ENCODE measurements at places on chromosomes 4 and X.

DNA sequence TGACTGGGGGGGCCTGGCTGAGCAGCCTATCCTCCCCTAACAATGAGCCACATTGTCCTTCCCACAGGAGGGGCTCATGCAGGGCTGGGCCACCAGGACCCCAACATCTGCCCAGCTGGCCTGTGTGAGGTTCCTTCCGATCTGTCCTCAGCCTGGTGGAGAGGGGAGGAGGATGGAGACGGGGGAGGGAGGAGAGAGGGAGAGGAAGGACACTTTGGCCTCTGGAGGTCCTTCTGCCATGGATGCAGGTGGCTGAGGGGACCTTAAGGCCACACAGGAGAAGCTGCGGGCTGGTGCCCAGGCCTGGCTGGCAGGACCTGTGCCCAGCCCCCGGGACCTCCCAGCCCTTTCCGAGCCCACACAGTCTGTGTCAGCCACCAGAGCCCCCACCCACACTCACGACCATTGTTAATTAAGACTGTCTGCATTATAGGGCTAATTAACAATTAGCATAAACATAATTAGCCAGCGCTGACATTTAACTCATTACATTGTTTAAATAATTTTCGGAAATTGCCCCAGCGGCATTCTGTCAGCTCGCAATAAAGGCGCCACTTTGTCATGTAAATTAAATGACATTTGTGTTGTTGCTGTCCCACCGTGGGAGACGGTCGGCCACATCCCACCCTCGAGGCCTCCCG lies 53.0 kb upstream of the NKX1-1 start:
- DNase-seq, result no peak

DNA sequence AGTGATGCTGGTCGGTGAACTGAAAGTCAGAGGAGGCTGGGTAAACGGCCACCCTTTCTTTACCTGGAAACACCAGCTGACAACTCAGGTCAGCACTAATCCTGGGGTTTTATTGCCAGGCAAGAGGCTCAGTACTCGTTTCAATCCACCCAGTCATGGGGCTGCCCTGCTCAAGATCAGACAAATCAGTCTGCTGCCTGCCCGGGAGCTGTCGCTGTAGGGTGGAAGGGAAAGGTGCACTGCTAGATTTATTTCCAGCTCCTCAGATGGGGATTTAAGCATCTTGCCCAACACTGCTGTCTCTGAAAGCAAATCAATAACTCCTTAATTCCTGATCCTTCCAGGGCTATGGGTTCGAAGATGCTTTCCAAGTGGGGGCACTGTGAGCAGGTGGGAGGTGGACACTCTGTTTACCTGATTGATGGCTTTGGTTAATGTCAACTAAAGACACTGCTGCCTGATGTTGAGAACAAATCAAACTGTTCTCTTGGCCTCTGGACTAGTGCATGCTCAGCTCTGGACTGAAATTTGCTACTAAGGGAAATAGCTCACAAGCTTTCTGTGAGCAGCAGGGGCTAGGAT lies 59.3 kb downstream of the PHKA2 start:
- DNase-seq, result no peak

DNA sequence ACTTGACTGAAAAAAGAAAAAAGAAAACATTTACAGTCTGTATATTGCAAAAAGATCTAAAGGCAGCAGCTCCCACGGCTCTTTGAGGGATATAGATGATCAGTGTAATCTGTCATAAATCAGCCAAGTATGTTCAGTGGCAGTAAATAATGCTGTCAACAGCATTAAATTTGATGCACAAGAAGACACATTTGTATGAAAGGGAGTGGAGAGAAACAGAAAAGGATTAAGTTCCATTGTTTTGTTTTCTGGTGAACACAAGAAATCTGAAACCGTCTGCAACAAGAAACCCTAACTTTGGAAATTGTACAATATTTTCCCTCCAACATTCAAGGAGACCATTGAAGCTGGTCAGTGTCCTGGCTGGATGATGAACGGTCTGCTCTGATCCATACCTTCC lies 27.6 kb upstream of the C1QTNF7 start:
- DNase-seq, result no peak

DNA sequence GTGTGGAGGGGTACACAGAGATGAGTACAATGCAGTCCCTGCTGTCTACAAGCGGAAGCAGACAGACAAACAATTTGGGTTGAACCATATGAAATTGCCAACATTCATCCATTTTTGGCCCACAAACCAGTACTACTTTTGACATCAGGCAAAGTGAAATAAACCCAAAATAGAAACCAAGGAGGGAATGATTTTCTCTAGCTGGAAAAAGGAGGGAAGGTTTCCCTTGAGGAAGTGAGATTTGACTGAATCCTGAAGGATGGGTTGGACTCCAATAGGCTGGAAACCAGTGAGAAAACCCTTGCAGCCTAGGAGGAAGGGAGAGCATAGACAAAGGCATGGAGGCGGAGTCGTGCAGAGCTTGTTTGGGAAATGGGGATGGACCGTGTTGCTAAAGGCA lies 63.5 kb upstream of the PJA1 start:
- DNase-seq, result no peak

DNA sequence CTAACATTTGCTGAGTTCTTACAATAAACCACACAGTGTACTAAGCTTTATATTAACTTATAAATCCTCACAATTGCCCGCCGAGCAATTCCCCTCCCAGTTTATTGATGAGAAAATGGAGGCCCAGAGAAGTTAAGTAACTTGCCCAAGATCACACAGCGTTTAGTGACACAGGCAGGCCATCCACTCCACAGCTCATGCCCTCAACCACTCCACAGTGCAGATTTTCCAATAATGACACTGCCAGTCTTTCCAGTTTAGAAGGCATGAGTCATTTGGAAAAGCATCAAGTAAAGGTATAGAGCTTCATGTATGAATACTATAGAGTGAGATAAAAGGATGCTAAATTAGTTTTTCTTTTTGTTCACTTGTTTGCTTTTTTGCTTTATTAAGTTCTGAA lies 208.5 kb downstream of the CAMK2D start:
- DNase-seq, result no peak

DNA sequence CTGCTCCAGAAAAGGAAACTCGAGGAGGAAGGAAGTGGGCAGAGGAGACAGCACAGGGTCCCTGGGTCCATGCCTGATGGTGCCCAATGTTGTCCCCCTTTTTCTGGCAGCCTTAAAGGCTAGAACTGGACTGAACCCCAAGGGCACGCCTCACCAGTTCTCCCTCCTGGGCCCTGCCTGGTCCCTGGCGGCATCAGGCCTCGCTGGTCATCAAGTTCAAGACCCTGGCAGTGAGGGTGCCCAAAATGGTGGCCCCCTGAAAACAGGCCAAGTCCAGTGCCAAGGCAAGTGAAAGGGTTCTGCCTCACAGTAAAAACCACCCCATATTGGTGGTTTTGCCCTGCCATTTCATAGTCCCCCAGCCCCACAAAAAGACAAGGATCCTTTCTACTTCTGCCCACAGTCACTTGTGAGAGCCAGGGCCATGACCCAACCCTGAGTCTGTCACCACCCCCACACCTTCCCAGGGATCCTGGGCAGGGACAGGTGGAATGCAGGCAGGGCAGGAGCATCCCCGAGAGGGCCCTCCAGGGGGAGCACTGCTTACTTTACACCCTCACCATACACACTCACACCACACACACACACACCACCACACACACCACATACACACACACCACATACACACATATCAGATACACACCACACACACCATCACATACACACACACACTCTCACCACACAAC lies 107.6 kb downstream of the DCTD start:
- DNase-seq, result no peak

DNA sequence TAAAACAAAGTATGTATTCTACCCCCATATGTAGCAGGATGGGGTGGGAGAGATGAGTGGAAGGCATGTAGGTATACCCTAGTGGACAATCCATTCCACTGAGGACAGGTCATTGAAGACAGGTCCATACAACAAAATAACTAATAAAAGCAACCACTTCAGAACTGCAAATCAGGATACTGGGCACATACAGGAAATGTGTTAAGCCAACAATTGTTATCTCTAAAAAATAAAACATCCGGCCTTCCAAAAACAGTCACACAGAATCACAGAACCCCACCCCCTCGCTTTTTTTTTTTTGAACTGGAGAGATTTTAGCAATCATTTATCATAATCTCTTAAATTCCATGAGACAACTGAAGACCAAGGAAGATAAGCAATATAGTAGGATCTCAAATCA lies 112.9 kb downstream of the FRYL start:
- DNase-seq, result no peak

DNA sequence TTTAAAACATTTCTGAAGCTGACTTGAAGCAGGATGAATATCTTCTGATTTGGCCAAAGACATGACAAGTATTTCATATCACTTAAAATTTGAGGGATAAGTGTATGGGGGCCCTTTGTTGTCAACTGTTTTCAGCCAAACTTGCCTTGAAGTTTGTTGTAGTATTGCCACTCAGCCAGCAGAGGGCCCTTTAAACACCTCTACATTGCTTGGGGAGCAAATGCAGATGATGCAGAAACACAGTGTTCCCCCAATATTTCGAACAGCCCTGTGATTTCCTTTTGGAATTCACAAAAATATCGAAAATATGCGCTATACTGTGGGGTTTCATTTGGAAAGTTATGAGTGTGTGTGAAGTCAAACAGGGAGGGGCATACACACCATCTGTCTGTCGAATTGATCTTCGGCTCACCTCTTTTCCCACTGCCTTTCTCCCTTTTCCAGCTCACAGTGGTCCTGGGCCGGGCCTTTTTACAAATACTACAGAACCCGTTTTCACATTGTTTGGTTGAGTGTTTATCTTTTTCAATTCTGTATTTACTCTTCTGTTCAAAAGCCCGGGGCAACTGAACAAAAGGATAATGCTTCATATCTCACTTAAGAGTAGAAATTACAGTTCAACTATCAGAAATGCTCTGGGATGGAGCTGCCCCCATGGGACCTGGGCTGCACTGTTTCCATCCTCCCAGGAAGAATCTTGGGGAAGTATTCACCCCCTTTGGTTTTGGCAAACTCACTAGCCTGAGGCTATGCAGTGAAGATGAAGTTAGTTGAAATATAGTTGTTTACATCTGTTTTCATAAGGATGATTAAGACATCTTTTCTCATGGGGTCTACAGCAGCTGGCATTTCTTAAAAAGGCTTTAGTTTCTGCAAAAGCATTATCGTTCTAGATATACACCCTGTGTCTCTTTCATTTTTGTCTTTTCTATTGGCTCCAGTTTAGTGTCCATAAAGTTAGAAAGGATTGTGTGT lies 137.6 kb downstream of the EGF start:
- peak; percentile 50 for DNase-seq

- no peak for DNase-seq
These were observed at the start of gene UBL4A for GRCh38 chrX:154486396-154487207. Gene UBL4A, minus strand, starts transcription at chrX:154486615. Its CDS starts 31 bp downstream, at chrX:154486584.

DNA sequence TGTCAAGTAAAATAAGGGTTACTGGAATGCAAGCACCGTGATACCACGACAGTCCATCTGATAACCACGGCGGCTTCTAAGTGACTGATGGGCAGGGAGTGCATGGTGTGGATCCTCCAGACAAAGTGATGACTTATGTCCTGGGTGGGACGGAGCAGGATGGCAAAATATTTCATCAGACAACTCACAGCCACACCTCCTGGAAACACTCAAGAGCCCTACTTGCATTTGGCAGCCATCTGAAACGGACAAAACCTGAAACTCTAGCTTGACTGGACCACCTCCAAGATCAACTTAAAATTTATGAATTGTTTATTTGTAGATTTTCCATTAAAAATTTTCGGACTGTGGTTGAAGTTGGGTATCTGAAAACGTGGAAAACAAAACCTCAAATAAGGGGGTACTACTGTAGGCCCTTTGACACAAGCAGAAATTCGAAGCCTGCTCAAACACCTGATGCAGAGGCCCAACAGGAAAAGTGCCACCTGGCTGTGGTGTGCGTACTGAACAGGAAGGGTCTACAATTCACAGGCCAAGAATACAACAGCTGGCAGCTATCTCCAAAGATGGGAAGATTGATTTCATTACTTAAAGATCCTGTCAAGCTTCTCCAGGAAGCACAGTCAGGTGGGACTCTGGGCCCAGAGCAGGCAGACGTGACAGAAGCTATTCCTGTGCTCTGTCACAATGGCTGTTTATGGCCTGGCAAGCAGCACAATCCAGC lies 26.0 kb downstream of the LRIT3 start:
- no peak for DNase-seq

DNA sequence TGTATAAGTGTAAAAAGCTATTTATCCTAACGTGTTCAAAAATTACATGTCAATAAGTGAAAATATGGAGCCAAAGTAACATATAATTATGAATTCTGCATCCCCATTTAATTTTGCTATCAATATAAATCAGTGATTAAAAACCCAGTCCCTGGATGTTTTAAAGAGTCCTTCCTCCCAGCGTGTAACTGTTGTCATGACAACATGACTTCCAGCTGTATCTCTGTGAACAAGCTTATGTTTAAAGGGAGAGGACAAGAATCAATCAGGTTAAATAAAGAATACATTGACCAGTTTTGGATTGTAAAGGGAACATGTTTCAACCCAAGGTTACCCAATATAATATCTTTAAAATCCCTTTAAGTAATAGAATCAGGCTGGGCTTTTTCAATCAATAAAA lies 219.7 kb downstream of the NSUN7 start:
- DNase-seq, result no peak

- DNase-seq, result no peak
These were observed 109.3 kb upstream of the NUDT6 start for GRCh38 chr4:123031664-123032063.

GRCh38 chrX:47687263-47687662 lies 28.3 kb upstream of the UXT start:
- DNase-seq, result no peak

DNA sequence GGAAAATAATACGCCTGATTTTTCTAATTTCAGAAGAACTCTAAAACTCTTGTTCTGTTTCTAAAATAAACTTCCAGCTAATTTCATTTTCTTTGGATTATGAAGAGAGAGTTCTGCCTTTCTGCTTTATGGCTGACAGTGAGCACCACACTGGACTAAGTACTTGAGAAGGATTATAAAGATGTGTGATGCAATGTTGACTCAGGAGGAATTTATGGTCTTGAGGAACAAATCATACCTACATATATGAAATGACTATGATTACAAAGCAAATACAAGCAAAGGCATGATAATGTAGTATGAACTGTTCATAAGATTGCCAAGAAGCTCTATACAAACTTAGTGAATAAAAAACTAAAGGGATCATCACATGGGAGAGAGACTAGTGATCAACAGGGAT lies 13.0 kb upstream of the SLC25A5 start:
- no peak for DNase-seq

DNA sequence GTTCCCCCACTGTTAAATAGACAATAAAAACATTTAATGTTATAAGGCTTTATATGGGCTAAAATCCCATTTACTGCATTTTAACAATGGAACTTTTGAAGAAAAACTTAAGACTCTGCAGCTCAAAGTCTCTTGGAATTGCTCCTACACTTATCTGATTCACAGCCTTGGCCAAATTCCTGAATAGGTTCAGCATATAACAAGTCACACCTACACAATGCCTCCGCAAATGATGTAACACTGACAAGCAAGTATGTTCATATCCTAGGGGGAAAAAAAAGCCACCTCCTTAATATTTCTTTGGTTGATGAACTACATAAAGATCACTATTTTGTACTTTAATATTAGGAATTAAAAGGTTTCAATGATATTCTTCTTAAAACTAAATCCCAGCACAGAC lies 34.5 kb downstream of the RPS6KA6 start:
- no peak for DNase-seq
